ENCODE measurements at places on chromosomes 7 and 10.

DNA sequence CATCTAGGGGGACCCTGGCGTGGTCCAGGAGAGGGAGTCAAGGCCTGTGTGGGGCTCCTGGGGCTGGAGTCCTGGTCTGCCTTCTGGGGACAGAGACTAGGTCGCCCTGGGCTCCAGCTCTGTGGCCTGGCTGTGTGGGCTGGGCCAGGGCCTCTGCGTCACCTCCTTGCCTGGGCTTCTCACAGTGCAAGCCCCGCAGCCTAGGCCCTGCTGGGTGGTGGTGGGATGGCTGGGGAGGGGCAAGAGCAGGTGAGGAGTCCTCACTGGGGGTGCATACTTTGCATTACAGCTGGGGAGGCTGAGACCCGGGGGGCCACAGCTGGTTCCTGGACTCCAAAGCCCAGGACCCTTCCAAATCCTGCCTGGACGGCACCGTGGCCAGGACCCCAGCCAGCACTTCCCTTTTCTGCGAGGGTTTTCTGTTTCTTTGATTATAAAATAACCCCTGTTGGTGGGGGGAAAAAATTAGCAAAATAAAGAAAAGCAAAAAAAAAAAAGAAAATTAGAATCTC is 23.5 kb downstream of the PWWP2B start:
- DNase-seq: no peak

DNA sequence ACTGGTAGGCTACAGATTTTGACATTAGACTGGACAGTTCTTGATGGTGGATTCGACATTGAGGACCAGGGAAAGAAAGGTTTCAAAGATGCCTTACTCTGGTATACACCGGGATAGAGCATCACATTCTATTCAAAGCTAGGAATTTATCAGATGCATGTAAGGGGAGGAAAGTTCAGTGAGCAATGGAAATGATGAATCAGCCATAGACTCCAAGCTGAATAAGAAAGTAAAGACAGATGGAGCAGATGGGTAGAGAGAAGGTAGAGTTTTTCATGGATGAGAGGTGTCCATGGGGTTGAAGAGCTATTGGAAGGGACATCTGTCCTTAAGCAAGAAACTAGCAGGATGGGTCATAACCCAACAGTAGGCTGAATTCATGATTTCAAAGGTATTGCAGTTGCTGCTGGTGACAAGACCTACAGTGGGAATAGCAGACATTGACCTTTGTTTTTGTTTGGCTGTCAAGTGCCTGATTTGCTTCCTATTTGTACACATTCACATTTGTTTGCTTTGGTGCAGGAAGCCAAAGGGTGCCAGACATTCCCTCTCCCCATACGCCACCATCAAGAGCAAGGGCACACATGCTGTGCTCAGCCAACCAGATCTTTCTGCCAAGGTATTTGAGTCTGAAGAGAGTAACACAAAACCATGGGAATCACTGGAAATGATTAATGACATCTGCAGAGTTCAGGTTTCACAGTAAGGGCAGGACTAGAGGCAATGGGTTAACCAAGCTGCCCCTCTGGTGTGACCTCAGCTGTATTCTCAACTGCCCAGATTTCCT is 8.6 kb upstream of the CACUL1 start:
- DNase-seq: no peak

DNA sequence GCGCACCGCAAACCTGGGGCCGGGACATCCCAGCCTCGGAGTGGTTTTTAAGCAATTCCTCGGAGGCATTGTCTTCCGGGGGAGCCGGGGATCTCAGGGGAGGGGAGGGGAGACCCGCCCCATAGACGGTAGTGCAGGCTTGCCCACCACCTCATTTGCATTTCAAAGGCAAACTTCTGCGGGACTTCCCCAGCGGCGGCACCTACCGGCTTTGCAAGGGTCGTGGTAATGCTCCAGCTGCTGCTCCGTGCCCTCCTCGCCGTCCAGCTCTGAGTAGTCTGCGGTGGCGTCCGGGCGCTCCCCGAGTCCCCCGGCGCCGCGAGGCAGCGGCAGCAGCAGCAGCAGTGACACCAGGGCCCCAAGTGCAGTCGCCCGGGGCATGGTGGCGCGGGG is 425 bp downstream of the TLL2 start:
- no peak for DNase-seq

GRCh38 chr7:93575555-93576399 is 1.3 kb upstream of the CALCR start:
- DNase-seq: no peak

DNA sequence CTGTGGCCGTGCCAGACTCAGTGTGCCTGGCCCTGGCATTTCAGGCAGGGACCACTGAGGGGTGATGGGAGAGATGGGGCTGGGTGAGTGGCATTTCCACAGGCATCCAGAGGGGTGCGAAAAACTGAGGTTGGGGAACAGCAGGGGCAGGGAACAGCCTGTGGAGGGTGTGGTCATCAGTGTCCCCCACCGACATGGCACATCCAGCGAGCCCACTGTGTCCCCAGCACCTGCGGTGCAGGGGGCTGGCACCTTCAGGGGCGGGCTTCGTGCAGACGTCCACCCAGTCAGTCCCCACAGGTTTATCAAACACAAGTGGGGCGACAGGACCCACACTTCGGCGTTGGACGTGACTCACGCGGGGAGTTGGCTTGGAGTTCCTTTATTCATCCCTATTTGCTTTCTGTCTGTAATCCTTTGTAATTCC is 14.8 kb downstream of the CUX1 start:
- DNase-seq: no peak

GRCh38 chr10:116472891-116473290 is 45.2 kb downstream of the PNLIPRP3 start:
- no peak for DNase-seq

- DNase-seq: no peak
These were observed 19.1 kb downstream of the SIRT1 start for GRCh38 chr10:67903581-67903980.

GRCh38 chr7:135269921-135270320 is 36.3 kb downstream of the STRA8 start:
- DNase-seq: no peak

GRCh38 chr10:127434006-127434405 is 115.1 kb upstream of the NPS start:
- DNase-seq: no peak

DNA sequence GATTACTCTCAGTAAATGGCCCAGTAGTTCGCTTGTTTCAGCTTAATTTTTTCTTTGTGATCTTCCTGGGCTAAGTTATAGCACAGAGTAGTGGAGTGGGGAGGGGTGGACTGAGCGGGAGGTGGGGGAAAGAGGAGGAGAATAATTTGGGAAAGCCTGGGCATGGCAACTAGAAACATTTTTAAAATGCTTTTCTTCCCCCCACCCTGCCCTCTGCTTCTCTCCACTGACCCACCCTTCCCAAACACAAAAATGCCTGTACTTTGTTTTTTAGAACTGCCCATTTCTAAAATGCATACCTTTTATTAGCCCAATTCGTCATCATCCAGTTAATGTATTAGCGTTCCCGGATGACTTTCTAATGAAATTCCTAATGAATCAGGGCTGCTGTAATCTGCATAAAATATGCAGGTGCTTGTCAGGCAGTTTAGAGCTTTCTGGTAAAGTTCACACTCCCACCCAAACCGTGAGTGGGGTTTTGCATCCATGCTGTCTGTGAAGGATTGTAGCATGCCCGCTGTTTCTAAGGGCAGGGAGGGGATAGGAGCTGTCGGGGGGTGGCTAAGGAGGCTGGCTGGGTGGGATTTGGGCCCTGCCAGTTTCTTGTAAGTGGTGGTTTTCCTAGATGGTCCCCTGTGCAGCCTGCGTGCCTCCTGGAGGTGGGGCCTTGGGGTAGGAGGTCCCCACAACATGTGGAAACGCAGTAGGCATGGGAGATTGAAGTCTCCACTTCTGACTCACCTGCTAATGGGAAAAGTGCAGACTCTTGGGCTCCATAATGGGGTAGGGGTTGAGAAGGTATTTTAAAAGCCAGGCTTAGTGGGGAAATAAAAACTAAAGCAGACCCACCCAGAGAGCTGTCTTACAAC is 190.3 kb downstream of the TCF7L2 start:
- DNase-seq: no peak

- DNase-seq: no peak
These were observed 100.8 kb downstream of the EBF3 start for GRCh38 chr10:129863201-129863663.

Data from AG10803 (cell line).